ENCODE measurements at places on chromosomes 3 and 15. TPM values are rescaled to one million over a fixed set of nuclear protein-coding genes. Genes with fewer than 3 reads are reported as not detected.

Gene CHRNA5
- total RNA-seq = 1.6 TPM

Gene TMC3
- not detected for total RNA-seq

Gene CLDN11
- not detected for total RNA-seq

Gene SLC28A2
- not detected for total RNA-seq

Gene TAGLN3
- total RNA-seq = not detected

Measured in hematopoietic multipotent progenitor cell (in vitro differentiated cells).